ENCODE measurements at places on chromosomes 11 and 22. TPM values are rescaled to one million over a fixed set of nuclear protein-coding genes. Genes with fewer than 3 reads are reported as not detected.

The PRSS23 gene
- 392 TPM for total RNA-seq

The BATF2 gene
- total RNA-seq: 0.61 TPM

The CCDC157 gene
- 3.2 TPM for total RNA-seq

The CHORDC1 gene
- 59.4 TPM for total RNA-seq

The KRTAP5-2 gene
- total RNA-seq: not detected

The SYT13 gene
- 6.5 TPM for total RNA-seq

The MRGPRX4 gene
- not detected for total RNA-seq

All from A549 treated with Hydrocortisone at 1 μM for 4 hours (cell line).